LHCN-M2 (cell line): ENCODE measurements at places on chromosomes 5 and 9.
A peak's percentile ranks its signal among the peaks of the same experiment; 100 is the strongest.

DNA sequence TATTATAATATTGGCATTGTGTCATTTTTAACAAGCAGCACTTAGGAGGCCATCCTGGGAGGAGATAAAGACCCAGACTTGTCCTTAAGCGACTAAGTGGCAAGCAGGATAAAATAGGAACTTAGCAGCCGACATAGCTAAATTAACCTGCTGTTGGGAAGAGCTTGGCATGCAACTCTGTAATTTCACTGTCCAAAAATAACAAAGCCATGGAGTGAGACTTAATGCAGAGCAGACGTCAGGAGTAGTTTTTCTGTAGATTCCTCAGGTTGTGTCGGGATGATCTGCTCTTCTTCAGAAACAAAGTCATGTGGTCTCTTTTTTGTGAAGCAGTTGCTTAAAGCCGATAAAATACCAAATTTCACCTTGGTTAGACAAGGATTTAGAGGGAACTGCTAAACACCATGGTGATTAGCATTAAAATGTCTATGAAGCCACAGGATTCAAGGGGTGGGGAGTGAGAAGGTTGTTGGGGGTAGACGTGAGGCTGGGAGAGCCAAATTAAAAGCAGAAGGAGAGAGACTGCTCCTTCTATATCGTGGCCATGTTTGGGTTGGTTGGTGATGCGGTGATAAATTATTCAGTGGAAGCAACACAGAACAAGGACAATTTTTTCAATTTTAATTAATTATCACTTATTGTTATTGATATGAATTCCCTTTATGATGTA is 303.0 kb downstream of the CSNK1G3 start:
- DNase-seq = no peak

DNA sequence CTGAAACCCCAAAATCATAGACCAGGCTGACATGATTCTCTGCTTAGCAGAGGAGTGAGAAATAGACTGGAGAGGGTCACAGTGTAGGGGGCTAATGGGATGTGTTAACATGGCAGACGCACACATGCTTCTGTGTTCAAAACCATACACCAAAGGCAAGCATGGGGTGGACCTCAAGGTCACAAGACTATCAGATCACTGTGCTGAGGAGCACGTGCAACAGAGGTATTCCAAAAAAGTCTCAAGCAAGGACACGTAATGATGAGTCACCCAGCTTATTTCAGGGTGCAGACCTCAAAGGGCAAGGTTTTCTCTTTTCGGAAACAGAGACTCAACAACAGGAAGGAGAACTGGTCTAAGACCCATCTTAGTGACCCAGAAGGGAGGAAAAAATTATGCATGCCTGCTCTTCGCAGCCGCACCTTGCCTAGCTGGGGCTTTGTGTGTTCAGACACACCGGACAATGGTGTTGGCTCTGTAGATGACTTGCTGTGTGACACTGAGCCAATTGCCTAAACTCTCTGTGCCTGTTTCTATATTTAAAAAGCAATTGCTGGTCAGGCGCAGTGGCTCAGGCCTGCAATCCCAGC is 20.3 kb downstream of the WHRN start:
- peak; percentile 91 for DNase-seq

DNA sequence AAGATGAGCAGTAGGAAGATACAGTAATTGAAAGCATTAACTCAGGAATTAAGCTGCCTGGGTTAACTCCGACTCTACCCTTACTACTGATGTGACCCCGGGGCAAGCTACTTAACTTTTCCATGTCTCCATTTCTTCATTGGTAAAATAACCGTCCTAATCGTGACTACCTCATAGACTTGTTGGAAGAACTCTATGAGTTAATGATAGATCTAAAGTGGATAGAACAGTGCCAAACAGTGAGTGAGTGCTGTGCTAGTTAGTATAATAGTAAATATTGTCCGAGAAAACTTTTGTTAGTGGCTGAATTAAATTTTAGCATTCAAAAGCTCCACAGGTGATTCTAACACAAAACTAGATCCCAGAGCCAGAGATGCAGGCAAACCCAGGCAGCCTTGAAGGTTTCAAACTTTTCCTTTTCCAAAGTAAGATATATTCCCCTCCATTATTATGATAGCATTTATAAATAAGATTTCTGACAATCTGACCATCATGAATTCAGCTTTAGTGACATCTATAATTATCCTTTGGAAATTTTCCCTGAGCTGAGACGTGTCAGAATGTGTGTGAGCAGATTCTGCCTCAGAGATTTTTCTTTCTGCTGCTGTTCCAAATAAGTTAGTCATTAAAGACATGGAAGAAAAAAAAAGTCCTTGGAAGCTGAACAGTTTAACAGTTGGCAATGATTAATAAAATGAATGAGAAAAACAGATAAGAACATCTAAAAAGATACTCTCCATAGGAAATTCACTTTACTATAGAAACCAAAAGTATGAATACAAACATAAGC is 369.5 kb downstream of the PRELID2 start:
- DNase-seq = no peak

DNA sequence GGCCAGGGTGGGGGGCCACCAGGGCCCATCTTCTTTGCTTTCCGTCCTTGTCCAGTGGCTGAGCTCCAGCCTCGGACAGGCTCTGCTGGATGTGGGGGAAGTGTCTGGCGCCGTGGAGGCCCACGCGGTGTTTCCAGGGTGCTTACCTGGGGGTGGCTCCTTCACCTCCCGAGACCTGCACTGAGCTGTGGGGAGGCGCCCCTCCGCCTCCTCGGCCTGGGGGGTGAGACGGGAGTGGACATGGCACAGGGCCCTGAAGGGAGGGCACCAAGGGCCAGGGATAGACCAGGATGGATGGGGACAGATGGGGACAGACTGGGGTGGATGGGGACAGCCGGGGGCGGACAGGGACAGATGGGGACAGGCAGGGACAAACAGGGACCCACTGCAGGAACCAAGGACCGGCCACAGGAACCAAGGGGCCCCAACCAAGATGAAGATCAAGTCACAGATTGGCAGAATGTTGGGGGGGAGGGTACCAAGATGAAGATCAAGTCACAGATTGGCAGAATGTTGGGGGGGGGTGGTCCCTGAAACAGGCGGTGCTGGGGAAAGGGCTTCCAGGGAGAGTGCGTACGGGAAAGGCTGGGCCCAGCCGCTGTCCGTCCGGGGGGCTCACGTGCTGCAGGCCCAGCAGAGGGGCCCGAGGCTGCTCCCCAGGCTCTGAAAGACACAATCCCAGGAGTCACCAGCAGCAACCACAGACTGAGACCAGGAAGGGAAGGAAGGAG is 13.3 kb upstream of the QSOX2 start:
- no peak for DNase-seq

- DNase-seq = no peak
These were observed 485.4 kb downstream of the ZNF608 start for GRCh38 chr5:124260921-124261515.
